Breast epithelium (tissue), 4 donors: ENCODE measurements at places on chromosomes 5 and 9.

DNA sequence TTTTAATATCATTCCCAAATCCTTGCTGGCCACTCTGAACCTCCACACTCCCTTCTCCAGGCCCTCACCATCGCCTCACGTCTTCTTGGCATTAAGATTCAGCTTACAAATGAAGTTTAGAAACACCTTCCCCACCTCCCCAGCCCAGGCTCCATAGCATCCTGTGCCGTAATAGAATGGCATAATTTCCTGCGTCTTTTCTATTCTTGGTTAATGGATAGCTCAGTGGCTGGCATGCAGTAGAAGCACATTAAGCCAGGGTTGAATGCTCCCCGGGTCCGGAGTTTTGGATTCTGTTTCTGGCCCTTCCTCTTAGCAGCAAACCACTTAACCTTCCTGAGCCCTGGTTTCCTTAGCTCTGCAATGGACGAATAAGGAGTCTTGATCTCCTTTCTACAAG, 13.8 kb downstream of the WWC1 start:
- H3K27me3 ChIP-seq, result no peaks in the 10 kb centered on the region
- H3K36me3 ChIP-seq, result no peaks in the 10 kb centered on the region
- no peak overlapping the region for H3K4me3 ChIP-seq
- H3K4me1 ChIP-seq, result no peaks in the 10 kb centered on the region

DNA sequence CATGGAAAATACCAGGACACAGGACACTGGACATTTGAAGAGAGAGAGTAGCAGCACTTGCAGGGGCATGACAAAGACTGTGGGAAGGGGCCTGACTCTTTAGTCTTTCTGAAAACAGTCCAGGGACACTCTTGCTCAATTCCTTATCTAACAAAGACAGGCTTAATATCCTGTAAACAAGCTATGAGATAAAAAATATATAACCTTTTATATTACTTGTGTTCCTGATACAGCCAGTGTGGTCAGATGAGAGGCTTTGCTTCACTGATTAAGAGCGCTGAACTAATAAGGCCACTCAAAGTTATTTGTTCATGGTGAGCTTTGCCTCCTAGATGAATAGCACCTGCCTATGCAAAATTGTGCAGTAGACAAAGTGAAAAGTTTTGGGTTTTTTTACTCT, 518.7 kb downstream of the LRRC70 start:
- no peaks in the 10 kb centered on the region for H3K27me3 ChIP-seq
- H3K27ac ChIP-seq, result no peak overlapping the region
- no peak overlapping the region for H3K4me3 ChIP-seq
- H3K36me3 ChIP-seq, result no peaks in the 10 kb centered on the region

DNA sequence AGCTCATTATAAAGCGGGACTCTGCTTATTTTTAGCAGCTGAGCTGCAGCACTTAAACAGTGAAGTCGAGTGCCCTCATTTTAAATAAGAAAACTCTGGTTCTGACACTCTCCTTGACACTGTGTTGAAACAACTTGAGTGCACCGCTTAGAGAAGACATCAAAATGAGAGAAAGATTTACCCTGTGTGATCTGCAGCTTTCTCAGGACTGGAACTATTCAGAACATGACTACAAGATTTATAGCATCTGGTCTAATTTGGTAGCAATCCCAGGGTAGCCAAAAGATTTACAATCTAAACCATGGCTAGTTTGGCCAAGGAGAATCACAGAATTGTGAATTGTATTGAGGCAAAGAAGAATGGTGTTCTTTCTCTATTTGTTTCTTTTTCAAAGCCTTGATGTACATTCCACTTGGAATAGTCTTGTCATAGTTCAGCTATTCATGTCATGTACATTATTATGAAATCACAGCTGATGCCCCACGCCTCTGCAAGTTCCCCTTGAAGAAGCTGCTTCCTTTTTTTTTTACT, 38.7 kb downstream of the PLEKHG4B start:
- H3K4me1 ChIP-seq, result no peaks in the 10 kb centered on the region
- H3K36me3 ChIP-seq, result no peaks in the 10 kb centered on the region

- H3K4me3 ChIP-seq, result no peak overlapping the region
- no peaks in the 10 kb centered on the region for H3K4me1 ChIP-seq
- H3K27ac ChIP-seq, result no peak overlapping the region
- H3K27me3 ChIP-seq, result peaks cover 8% of the 10 kb centered on the region
Measured at GRCh38 chr5:133203317-133204305, 151.8 kb downstream of the HSPA4 start.

DNA sequence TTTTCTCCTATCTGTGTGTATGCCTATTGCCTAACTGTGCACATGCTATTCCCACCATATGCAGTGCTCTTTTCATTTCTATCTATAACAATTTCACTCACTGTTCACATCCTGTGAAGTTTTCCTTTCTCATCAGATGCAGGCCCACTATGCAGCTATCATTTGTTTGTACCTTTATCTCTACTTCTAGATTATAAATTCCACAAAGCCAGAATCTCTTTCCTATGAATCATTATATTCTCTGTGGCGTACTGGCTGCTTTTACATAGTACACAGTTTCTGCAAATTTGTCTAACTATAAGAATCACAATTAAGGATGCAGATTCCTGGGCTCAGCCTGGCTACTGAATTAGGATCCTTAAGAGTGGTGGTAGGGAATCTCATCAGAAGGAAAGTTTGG, 600.8 kb upstream of the ARRDC3 start:
- H3K4me1 ChIP-seq, result no peaks in the 10 kb centered on the region
- no peak for DNase-seq
- no peaks in the 10 kb centered on the region for H3K27me3 ChIP-seq
- no peak overlapping the region for H3K4me3 ChIP-seq

DNA sequence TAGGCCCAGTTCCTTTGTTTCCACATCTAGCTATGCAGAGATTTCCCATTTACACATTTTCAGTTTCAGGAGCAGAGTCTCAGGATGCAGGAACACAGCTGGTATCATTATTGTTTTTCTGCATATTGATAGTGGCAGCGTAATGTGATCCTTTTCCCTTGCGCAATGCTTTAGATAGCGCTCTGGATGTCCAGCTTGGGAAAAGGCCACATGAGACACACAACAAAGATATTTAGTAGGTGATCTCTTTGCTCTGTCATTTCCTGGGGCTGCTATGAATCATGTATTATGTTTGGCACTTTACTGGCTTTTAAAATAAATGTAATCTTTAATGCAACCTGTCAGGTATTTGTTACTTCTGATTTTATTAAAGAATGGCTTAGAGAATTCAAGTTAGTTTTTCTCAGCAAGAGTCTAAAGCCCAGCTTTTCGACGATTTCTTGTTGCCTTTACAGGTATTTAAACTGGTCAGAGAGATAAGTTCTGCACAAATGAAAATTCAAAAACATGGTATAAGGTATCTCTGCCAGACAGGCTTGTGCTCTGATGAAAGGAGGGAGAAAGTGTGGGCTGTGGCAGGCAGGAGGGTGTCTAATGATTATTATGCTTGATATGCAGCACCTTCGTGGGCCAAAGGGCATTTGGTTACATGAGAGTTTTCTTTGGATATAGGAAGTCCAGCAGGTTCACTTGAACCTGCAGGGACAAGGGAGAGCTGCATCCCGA, 42.2 kb downstream of the PTTG1 start:
- DNase-seq, result no peak
- no peaks in the 10 kb centered on the region for H3K36me3 ChIP-seq
- H3K27ac ChIP-seq, result no peak overlapping the region
- H3K4me1 ChIP-seq, result no peaks in the 10 kb centered on the region
- no peak overlapping the region for H3K4me3 ChIP-seq

DNA sequence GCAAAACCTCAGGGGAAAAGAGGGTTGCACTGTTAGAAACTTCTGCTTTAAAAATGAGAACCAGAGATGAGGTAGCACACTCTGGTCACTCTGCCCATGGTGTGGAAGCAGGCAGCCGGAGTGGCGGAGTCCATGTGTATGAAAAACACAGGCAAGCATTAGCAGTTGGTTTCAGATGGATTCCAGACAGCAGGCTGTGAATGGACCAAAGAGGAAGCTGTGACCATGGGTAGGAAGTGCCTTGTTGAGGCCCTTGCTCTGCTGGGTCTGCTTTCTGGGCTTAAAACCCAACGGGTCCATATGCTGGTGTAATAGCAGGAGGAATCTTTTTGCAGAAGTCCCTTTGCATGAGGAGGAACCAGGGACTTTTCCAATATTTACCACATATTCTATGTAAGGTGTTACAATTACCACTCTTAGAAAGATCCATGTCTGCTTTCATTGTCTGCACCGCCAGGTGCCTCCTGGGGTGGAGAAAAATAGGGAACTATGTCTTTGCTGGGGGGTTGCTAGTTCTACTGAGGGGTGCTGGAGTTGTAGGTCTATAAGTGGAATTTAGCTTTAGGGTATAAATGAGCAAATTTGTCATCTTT, 77.0 kb downstream of the ANKRD55 start:
- H3K27ac ChIP-seq, result no peak overlapping the region
- H3K27me3 ChIP-seq, result no peaks in the 10 kb centered on the region
- DNase-seq, result no peak
- no peaks in the 10 kb centered on the region for H3K36me3 ChIP-seq
- no peak overlapping the region for H3K4me3 ChIP-seq
- H3K4me1 ChIP-seq, result no peaks in the 10 kb centered on the region
